ENCODE measurements at places on chromosomes 1 and 21. TPM values are rescaled to one million over a fixed set of nuclear protein-coding genes. Genes with fewer than 3 reads are reported as not detected.
A peak's percentile ranks its signal among the peaks of the same experiment; 100 is the strongest.

DNA sequence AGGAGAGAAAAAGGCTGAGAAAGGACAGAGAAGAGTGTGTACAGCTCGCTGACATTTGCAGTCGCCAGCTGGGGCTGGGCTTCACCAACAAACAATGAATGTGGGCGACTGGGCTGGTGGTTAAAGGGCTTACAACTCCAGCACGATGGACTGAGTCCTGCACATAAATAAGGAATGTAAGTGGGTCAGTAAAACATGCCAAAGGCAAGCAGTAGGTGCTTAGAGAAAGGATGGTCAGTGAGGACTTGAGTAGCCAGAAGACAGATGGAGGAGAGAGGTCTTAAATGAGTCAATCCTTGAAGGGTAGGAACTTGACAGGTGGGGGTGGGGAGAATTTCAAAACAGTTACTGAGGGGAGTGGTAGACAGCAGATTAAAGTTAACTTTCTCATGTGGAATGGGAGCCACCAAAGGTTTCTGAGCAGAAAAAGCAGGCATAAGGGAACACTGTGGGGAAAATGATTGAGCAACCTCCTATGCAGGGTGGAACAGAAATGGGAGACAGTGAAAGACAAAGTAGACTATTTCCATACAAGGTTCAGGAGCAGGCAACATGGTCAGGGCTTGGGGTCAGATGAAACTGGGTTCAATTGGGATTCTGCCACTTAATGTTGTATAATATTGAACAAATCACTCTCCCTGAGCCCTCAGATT, 37.4 kb downstream of the GADD45A start:
- H3K27me3 ChIP-seq = no peaks in the 10 kb centered on the region
- H3K36me3 ChIP-seq = no peaks in the 10 kb centered on the region
- H3K4me3 ChIP-seq = no peak overlapping the region
- H3K27ac ChIP-seq = no peak overlapping the region

- H3K36me3 ChIP-seq = no peaks in the 10 kb centered on the region
- no peaks in the 10 kb centered on the region for H3K4me1 ChIP-seq
- no peak overlapping the region for H3K27ac ChIP-seq
- H3K4me3 ChIP-seq = no peak overlapping the region
- no peaks in the 10 kb centered on the region for H3K27me3 ChIP-seq
These were observed 402.0 kb downstream of the PTPRU start for GRCh38 chr1:29638281-29638680.

DNA sequence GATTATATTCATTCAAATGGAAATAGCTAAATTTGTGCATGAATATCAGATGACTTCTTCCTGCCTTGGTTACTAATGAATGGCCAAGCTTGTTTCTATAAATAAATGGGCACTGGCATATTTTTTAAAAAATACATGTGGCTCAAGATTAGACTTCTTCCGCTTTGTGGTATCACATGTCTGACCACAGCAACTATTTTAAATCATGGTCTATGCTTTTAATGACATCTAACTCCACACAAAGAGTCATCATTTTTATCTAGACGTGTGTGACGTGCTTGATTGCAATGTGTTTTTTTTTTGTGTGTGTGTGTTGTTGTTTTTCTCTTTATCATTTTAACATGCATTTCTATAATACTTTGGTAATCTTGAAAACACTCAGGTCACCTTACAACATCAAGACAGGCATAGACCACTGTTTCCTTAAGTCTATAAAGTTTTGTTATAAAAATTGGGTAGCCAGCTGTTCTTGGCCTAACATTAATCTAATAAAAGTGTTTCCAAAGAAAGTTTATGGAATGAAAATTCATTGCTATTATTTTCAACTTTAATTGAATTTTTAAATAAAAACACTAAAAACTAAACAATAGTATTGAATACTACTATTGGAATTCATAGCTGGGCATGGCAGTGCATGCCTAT, 29.5 kb downstream of the RGS1 start:
- H3K4me3 ChIP-seq = no peak overlapping the region
- H3K27ac ChIP-seq = no peak overlapping the region
- H3K27me3 ChIP-seq = no peaks in the 10 kb centered on the region

GRCh38 chr1:235809688-235810397, 56.9 kb downstream of the LYST start:
- H3K27ac ChIP-seq = no peak overlapping the region
- no peak overlapping the region for H3K4me3 ChIP-seq
- no peak for DNase-seq
- no peaks in the 10 kb centered on the region for H3K27me3 ChIP-seq
- no peaks in the 10 kb centered on the region for H3K36me3 ChIP-seq

GRCh38 chr1:34236089-34236488, 59.4 kb downstream of the C1orf94 start:
- DNase-seq = no peak
- no peak overlapping the region for H3K4me3 ChIP-seq
- H3K36me3 ChIP-seq = peaks cover 8% of the 10 kb centered on the region
- no peak overlapping the region for H3K27ac ChIP-seq
- no peaks in the 10 kb centered on the region for H3K27me3 ChIP-seq

GRCh38 chr1:21344098-21344749, 54.0 kb upstream of the ECE1 start:
- H3K27me3 ChIP-seq = peaks cover 4% of the 10 kb centered on the region
- no peak overlapping the region for H3K27ac ChIP-seq
- H3K4me1 ChIP-seq = no peaks in the 10 kb centered on the region
- no peak for DNase-seq
- H3K4me3 ChIP-seq = peak overlapping the region; percentile 91

- no peak for DNase-seq
- H3K4me3 ChIP-seq = no peak overlapping the region
- H3K36me3 ChIP-seq = no peaks in the 10 kb centered on the region
- H3K27ac ChIP-seq = no peak overlapping the region
- no peaks in the 10 kb centered on the region for H3K27me3 ChIP-seq
These were observed 7.5 kb upstream of the THEM4 start for GRCh38 chr1:151916726-151917370.

DNA sequence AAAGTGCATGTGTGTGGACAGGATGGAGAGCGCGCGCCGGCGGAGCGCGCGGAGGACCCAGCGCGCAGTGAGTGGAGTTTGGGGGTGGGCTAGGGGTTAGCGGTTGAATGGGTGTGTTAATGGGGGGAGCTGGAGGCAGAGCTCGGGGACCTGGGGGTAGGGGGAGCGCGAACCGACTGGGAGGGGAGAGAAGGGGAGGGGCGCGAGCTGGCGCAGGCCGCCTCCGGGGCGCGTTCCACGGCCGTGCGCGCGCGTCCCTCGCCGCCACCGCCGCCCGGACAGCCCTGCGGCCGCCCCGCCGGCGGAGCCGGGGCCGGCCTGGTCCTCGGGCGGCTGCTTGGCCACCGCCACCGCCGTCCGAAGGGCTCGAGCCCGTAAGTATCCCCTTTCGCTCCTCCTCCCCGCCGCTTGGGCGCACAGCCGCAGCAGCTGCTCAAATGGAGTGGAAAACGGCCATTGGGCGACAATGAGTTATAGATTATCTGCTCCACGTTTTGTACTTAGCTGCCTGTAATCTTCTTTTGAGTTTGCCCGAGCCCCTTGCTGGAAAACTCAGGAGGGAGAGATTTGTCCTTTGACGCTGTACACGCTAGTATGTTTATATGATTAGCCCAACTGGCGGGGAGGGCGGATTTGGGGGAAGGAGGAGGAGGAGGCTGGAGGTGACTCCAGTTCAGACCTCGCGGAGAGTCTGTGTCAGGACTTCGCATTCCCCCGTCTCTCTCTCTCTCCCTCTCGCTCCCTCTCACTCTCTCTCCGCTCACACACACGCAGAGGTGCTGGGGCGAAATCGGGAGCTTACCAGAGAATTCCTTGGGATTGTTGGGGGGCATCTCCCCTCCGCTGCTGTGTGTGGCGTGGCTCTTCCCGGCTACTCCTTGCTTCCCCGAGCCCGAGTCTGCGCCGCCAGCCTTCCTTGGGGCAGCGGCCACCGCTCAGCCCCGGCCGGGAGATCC, at the start of gene ADGRL2:
ADGRL2 (plus strand) TSS at position 240 of the 956 bp plus-strand sequence. CDS start 36,051 bp downstream, outside the sequence.
- H3K4me3 ChIP-seq = peak within 1 kb of the TSS; percentile 100
- DNase-seq = peak; percentile 86
- no peaks in the 10 kb centered on the region for H3K27me3 ChIP-seq
- no peaks in the 10 kb centered on the region for H3K4me1 ChIP-seq
- peak within 1 kb of the TSS; percentile 98 for H3K27ac ChIP-seq
- no peaks in the 10 kb centered on the region for H3K36me3 ChIP-seq

GRCh38 chr1:168180148-168180524, 1.4 kb downstream of the TIPRL start:
- H3K27me3 ChIP-seq = no peaks in the 10 kb centered on the region
- peaks cover 6% of the 10 kb centered on the region for H3K36me3 ChIP-seq
- H3K4me1 ChIP-seq = 0 out of 2 replicates have a peak, but pooled peaks cover 2% of the 10 kb centered on the region
- no peak overlapping the region for H3K27ac ChIP-seq
- no peak overlapping the region for H3K4me3 ChIP-seq

DNA sequence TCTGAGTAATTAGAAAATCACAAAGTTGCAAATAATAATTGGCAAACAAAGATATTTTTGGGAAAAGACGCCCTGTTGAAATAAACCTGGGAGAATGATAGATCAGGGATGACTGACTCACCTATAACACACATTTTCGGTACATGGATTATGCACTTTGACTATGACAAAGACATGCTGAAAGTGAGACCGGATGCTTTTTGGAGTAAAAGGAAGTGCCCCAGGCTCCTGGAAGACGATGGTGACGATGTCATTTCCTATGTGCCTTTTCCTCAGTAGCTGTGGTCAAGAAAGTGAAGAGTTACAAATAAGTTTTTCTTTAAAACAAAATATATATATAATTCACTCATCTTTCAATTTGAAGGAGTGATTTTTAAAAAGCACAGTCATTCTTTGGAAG, 158.7 kb downstream of the SIPA1L2 start:
- H3K4me1 ChIP-seq = peaks cover 12% of the 10 kb centered on the region
- H3K27me3 ChIP-seq = peaks cover 13% of the 10 kb centered on the region
- no peaks in the 10 kb centered on the region for H3K36me3 ChIP-seq
- no peak overlapping the region for H3K27ac ChIP-seq

DNA sequence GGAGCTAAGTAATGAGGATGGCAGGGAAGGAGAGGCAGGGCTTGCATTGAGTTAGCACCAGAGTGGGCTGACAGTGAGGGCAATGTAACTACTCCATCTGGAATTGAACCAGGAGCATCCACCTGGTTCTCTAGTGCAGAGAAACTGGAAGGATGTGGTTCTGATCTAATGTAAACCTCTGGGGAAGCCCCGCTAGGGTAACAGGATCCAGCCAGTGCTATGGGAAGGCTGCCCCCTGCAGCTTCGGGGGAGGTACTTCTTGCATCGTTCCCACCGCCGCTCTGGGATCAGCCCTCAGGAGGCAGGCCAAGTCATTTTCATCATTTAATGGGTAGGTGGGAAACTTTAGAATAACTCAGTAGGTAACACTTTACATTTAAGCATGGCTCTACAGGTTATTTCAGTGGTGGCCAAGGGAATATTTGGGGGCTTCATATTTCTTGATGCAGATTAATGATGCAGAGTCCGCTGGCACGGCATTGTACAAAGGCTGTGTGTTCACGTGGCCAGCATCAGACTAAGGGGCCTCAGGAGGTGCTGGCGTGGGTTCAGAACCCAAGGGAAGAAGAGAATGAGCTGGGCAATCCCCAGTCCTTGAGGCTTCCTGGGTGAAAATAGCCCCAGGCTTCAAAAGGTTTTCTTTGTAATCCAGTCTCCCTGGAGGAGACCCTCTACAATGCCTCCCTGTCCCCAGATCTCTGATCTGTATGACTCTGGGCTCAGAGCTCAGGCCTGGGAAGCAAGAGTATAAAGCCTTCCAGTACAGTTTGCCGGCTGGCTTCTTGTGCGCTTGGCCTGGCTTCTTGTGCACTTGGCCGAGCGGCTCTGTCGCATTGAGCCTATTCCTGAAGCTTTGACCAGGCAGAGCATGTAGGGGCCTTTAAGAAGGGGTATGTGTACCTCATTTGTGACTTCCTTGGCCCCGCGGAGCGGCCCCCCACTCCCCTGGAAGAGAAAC, 26.4 kb upstream of the KAZN start:
- no peak overlapping the region for H3K27ac ChIP-seq
- H3K4me3 ChIP-seq = no peak overlapping the region
- peak; percentile 77 for DNase-seq
- H3K27me3 ChIP-seq = no peaks in the 10 kb centered on the region
- H3K36me3 ChIP-seq = no peaks in the 10 kb centered on the region

DNA sequence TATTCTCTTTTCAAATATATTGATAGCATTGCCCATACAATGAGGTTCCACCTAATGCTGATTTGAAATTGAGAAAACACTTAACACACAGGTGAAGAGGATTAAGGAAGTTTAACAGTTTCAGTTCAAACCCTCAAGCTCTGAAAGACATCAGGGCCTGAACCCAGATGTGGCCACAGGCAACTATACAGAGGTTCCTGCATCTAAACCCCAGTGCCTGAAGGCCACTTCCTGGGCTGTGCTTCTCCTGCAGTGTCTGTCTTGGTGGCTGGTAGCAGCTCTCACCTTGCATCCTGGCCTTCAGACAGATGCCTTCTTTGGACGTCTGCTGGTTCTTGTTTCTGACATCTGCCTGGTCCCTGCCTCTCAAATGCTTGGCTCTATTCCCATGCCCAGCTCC, 25.1 kb upstream of the NGF start:
- no peak for DNase-seq
- peaks cover 10% of the 10 kb centered on the region for H3K36me3 ChIP-seq
- H3K4me1 ChIP-seq = no peaks in the 10 kb centered on the region
- no peak overlapping the region for H3K4me3 ChIP-seq

DNA sequence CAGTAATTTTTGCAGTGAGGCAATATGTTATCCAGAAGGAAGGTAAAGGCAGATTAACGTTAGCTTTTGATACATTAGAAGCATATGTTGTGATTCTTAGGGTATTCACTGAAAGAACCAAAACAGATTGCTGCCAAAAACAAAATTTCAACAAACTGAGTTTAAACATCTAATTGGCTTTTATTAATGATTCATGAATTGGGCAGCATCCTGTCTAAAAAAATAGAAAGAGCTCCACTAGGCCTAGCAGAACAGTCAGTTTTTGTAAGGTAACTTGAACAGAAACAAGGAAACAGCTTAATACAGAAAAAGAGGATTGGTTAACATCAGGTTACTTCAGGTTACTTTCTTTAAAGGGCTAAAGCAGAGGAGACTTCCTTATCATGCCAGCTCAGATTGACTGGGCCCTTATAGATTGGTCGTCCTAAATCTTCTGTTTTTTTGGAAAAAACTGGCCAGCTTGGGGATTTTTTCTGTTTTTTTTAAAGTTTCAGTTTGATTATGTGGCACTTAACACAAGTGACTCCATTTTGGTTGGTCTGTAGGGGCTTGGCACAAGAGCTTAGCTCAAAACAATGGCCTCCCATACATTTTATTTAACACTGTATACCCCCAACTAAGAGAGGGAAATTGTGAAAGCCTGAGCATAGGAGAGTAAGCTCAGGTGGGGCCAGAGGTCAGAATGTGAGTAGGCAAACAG, 36.8 kb upstream of the GALNT2 start:
- H3K27ac ChIP-seq = no peak overlapping the region
- no peak overlapping the region for H3K4me3 ChIP-seq
- DNase-seq = no peak
- H3K27me3 ChIP-seq = no peaks in the 10 kb centered on the region
- H3K4me1 ChIP-seq = no peaks in the 10 kb centered on the region

HPCAL4 gene
- 0.15 TPM for total RNA-seq

CRYAA gene
- total RNA-seq = not detected

All from H9 (cell line).